NCI-H1694 (cell line): ENCODE measurements at places on chromosomes 7 and 10.

DNA sequence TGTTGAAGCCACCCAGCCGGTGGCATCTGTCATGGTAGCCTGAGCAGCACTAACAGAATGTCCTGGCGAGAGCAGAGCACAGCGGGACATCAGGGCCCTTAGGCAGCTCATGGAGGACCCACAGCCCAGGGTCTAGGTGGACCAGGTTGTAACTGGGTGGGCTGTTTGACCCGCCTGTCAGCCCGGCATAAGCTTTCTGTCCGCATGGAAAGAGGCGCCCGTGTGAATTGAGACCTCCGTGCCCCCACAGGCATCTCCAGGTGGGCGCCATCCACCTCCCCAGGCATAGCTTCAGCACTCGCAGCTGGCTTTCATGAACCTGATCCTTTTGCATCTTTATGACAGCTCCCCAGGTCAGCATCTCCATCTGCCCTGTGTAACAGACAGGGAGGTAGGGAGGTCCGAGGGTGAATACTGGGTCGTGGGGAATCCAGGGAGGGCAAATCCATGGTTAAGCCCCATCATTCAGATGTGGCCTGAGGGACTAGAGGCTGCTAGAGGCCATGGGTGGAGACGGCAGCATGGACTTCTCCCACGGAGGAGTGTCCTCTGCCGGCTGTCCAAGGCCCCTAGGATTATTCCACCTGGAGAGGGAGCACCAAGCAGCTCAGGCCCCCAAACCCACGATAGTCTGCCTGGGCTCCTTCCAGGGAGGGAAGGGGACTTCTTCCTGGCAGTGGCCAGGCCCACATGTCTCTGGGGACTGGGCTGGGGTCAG, 371.6 kb upstream of the MKI67 start:
- DNase-seq, result no peak

- no peak for DNase-seq
These were observed 79.3 kb downstream of the GRID1 start for GRCh38 chr10:86287110-86287793.

- DNase-seq, result no peak
These were observed 1.2 kb downstream of the PROSER2 start for GRCh38 chr10:11824376-11824775.

GRCh38 chr10:49601857-49602256, 8.3 kb upstream of the SLC18A3 start:
- peak; percentile 53 for DNase-seq

GRCh38 chr7:27930910-27931476, 191.0 kb downstream of the TAX1BP1 start:
- no peak for DNase-seq

GRCh38 chr7:26688388-26688787, 176.0 kb downstream of the SKAP2 start:
- no peak for DNase-seq

GRCh38 chr10:20100171-20100570, 283.9 kb downstream of the PLXDC2 start:
- DNase-seq, result no peak
